Spleen (tissue), 13 donors: ENCODE measurements at places on chromosomes 5 and 9. TPM values are rescaled to one million over a fixed set of nuclear protein-coding genes. Genes with fewer than 3 reads are reported as not detected.

Gene RANBP3L
- total RNA-seq = not detected

Gene COMMD10
- total RNA-seq = 55.4 TPM

DNA sequence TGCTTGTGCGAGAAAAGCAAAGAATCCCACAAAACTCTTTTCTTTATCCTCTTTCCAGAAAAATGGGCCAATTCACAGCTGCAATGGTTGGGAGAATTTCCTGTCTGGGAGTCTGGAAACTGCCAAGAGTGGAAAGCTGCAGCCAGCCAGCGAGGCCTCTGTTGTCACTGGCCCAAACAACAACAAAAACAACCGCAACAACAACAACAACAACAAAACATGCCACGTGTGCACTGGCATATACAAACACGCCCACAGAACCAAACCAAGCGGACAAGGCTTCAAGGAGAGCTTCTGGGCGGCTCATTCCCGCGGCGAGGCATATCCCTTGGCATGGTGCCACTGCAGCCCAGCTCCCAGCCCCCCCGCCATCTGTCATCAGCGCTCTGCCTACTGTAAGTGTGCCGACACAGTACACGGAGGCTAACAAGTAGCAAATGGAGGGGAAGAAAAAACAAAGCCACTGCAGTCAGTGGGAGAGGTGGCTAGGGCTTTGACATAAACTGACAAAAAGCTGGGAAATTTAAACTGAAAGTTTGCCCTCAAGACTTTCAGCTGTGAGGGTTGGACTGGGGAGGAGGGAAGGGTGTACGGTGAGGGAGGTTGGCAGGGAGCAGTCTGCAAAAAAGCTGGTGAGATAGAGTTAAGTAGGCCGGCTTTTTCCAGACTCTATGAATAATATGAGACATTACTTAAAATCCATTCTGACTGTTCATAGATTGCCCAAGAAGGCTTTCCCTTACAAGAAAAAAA is 165.0 kb upstream of the ZNF462 start:
- peak; percentile 72 for DNase-seq

Gene TMEM174
- total RNA-seq = not detected

Gene UBE2QL1
- 0.15 TPM for total RNA-seq

DNA sequence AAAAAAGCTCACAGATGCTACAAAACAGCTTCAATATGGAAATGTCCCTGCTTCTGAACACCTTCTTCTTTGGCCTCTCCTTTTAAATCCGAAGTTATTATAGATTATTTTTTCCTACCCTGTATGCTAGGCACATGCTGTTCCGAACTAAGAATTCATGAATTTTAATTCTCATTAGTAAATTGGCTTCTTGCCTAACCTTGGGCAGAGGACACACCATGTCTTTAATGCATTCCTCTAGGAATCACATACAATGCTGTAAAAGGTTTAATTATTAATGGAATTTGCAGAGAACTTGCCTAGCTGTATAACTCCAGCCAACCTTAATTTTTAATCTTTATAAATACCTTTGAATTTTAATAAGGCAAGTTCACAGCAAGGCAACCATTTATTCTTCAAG is 234.4 kb downstream of the NTRK2 start:
- DNase-seq = no peak

GRCh38 chr9:133938086-133938485 is 54.0 kb downstream of the VAV2 start:
- DNase-seq = no peak

GRCh38 chr5:171427318-171428167 is 8.1 kb downstream of the FGF18 start:
- DNase-seq = peak; percentile 32

- no peak for DNase-seq
Observed at GRCh38 chr5:39440958-39441624, 16.3 kb upstream of the DAB2 start.

Gene LCN1
- not detected for total RNA-seq

Gene SLC6A3
- 0.09 TPM for total RNA-seq

DNA sequence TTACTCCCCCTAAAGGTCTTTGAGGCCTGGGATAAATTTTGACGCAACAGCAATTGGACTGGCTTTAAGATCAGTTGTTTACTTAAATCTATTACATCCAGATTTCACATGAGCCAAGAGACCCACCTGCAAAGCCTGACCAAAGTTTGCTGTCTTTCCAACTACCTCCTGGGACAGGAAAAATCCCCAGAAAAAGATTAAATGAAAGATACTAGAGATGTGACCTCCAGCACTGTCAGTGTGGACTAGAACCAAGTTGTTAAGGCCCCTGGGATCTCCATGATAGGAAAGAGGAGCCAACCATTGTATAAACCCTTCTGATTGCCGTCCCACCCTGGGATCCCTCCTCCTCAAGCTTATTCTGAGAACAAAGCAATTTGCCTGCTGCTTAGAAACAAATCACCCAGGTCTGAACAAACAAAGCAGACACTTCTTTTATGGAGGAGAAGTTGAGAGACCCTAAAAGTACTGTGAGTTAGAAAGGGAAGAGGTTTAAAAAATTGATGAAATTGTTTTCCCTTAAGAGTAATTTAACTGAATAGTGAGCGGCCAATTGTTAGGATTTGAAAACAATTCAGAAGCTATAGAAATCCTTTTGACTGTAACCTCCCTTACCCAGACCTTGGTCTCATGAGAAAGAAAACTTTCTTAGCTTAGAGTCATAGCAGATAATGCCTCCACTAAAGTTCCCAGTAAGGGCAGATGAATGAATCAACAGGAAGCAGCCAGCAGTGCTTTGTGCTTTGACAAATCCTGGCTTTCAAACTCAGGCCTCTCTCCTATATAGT is 255.2 kb downstream of the TMEM167A start:
- DNase-seq = no peak

Gene KIAA0825
- 7.1 TPM for total RNA-seq

GRCh38 chr9:82989929-82990328 is 73.0 kb downstream of the RASEF start:
- no peak for DNase-seq

- DNase-seq = peak; percentile 9
Observed at GRCh38 chr5:139807647-139808030, 12.0 kb downstream of the PSD2 start.

DNA sequence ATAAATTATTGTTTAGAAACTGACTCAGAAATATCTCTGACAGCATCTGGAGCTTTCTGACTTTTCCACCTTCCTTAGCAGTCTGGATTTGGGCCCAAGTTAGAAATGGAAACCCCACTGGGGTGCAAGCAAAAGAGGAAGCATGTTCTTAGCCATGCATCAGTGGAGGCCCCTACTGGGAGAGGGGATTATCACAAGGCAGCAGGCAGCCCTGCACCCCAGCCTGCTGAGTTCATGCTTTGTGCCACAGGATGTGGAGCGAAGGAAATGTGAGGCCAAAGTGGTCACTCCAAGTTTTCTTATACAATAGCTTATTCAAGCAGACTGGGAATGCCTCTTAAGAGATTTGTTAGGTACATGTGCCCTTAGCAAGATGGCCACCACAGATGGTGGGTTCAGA is 146.5 kb upstream of the TLX3 start:
- no peak for DNase-seq

Gene OR1Q1
- total RNA-seq = not detected

GRCh38 chr5:87120518-87121303 is 147.0 kb upstream of the RASA1 start:
- no peak for DNase-seq

- no peak for DNase-seq
Observed at GRCh38 chr5:90866915-90867731, 308.5 kb downstream of the ADGRV1 start.

Gene FBP2
- not detected for total RNA-seq

DNA sequence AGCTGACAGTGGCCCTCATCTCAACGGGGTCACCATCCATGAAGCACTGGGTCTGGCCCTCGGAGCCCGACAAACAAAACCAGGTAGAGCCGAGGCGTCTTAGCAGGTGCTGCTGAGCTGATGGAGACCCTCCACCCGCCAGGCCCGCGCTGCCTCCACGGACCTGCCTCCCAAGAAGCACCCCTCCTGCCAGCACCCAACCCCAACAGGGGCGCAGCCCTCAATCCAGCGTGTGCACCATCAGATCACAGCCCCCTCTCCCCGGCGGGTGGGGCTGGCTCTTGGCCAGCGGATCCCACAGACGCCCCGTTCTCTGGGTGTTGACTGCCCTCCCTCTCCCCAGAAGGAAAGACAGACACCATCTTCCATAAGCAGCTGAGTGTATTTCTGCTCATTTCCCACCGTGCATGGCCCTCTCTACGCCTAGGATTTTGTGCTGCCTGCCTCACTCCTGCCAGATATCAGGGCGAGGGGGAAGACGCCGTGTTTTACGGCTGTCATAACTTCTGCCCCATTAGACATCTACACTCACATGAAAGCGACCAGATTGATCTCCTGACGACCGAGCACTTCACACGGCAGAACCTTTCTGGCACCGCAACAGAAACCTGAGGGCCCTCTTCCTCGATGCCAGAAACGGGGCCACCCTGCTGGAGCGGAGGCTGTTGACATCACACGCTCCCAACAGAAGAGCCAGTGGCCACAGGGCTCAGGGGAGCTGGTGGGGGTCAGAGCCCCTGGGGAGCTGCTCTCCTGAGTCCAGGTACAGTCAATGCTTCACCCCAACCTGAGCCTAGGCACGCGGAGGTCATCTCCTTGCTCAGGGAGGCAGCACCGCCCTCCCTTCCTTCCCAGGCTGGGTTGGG is 12.4 kb downstream of the NACC2 start:
- DNase-seq = no peak

- DNase-seq = no peak
Observed at GRCh38 chr5:92627186-92627585, 953.8 kb downstream of the NR2F1-AS1 start.

- no peak for DNase-seq
Observed at GRCh38 chr5:35061211-35061770, 13.5 kb upstream of the AGXT2 start.

GRCh38 chr5:168649306-168649705 is 70.1 kb upstream of the PANK3 start:
- no peak for DNase-seq

DNA sequence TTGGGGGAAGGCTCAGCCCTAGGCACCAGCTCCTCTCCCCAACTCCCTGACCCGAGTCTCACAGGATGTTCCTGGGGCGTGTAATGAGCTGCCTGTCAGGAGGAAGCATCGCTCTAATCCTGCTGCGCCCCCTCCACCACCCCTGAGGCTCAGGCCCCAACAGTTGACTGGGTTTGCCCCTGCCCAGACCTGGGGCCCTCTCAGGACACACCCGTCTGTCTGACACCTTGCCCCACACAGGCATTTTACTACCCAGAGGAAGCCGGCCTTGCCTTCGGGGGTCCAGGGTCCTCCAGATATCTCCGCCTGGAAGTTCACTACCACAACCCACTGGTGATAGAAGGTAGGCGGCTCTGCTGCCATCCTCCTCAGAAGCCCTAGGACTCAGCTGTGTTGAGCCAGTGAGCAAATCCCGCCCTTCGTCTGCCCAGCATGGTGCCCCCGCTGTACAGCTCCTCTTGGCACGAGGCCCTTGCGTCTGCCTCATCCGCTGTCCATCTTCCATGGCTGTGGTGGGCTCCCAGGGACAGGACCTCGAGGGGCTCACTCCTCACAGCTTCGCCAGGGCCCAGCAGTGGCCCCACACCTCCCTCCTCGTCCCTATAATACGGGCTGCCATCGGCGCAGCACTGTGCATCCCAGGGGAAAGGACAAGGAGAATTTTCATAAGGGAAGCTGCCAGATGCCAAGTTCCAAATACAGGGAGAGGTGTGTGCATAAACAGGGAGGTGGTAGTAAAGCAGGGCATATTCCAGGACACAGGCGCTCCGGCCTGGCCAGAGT is 8.0 kb downstream of the DBH start:
- DNase-seq = no peak

- no peak for DNase-seq
Observed at GRCh38 chr5:98308960-98309359, 464.5 kb upstream of the RGMB start.

DNA sequence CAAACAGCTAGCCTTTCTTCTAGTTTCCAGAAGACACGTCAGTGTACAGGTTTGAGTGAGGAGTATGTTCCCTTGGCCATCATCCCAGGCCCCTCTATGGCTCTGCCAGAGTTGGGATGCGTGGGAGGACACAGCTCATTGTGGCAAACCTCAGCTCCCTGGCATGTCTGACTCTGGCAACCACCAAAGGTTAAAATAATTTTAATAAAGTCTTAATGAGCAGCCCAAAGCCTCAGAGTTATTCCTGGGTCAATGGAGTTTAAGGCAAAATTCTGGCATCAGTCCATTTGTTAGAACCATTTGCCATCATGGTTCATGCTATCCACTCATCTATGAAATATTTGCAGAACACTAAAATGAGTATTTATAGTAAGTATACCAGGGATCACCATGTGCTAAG is 79.8 kb upstream of the PAPPA start:
- DNase-seq = no peak

Gene INSL4
- not detected for total RNA-seq

- no peak for DNase-seq
Observed at GRCh38 chr9:92187989-92188714, 72.9 kb upstream of the SPTLC1 start.

GRCh38 chr9:129610473-129611306 is 10.2 kb downstream of the C9orf50 start:
- peak; percentile 94 for DNase-seq

Gene IFNA10
- not detected for total RNA-seq

GRCh38 chr5:58191443-58191842 is 268.4 kb downstream of the PLK2 start:
- DNase-seq = no peak

DNA sequence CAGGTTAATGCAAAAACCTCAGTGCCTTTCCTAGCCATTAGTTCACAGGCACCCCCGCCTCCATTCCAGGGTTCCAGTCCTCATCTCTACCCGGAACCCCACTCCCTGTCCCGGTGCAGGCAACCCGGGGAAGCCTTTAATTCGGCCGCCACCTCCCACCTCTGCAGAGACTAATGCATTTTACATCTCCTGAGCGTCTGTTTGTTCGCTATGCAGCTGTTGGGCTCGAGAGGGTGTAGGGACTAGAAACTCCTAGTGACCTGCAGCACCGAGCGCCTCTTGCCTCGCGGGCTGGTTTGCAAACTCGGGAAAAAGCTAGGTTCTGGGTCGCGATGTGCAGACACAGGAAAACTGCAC is 3.6 kb downstream of the GDNF start:
- DNase-seq = no peak

- no peak for DNase-seq
Observed at GRCh38 chr5:82115858-82116257, 144.0 kb downstream of the ATG10 start.

- no peak for DNase-seq
Observed at GRCh38 chr9:95764533-95765319, 110.8 kb upstream of the ERCC6L2 start.

- DNase-seq = no peak
Observed at GRCh38 chr9:27499451-27499850, 24.6 kb upstream of the IFNK start.

DNA sequence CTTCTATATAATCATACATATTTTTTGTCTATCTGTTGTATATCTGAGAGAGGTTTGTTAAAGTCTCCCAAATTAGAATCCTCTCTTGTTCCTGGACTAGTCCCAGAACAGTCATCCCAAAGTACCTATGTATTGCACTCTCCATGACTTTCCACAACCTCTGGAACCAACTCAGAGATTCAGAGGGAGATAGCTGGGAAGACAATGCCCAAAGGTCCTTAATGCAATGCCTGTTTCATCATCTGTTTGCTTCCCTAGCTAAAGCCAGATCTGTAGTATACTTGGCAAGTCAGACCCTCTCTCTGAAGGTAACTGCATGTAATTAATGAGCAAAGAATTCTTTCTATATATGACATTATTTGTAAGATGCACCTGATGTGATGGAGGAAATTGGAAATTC is 89.4 kb downstream of the ZNF474 start:
- no peak for DNase-seq

Gene TSSK1B
- not detected for total RNA-seq
